Activated T-helper 17 cell treated with anti-CD3 and anti-CD28 coated beads, Interleukin-2, amount 50 U/mL, for 72 hours (primary cell): ENCODE measurements at places on chromosomes 6 and 20.
A peak's percentile ranks its signal among the peaks of the same experiment; 100 is the strongest.

DNA sequence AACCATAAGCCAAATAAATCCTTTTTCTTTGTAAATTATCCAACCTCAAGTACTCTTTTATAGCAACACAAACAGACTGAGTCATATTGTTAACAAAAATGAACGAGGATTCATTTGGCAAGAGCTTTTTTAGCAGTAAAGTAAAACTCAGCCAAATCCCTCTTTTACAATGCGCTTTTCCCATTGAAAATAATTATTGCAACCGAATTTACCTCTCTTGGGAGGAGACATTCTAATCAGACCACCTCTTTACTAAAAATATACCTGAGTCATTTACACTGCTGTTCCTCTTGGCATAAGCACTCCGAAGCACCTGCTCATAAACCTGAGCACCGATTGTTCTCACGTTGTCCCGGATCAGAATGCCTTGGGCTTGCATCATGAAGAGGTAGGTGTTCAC lies 57.4 kb downstream of the B4GALT5 start:
- no peak for ATAC-seq

DNA sequence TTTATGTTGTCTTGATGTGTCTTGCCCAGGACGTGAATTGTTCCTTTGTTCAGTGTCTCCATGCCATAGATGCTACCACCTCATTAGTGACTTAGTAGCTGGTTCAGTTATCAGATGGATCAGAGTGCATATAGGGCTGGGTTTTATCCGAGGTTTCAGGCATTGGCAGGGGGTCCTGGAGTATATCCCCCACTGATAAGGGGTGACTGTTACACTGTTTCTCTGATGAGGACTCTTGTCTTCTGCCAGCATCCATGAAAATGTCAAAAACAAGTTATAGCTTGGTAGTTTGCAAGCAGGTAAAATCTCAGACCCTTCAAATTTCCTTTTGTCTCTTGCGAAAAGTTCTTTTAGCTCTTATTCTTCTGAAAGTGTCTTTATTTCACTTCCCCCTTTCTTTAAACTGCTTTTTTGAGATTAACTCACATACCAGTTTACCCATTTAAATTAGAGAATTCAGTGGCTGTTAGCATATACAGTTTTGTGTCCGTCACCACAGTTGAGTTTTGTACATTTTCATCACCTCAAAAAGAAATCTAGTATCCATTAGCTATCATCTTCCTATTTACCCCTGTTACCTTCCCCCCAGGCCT lies 109.2 kb downstream of the CDYL start:
- no peak for ATAC-seq

- ATAC-seq, result no peak
These were observed 180.0 kb upstream of the SMLR1 start for GRCh38 chr6:130647246-130647645.

GRCh38 chr6:96795481-96795880 lies 41.8 kb downstream of the GPR63 start:
- ATAC-seq, result no peak

DNA sequence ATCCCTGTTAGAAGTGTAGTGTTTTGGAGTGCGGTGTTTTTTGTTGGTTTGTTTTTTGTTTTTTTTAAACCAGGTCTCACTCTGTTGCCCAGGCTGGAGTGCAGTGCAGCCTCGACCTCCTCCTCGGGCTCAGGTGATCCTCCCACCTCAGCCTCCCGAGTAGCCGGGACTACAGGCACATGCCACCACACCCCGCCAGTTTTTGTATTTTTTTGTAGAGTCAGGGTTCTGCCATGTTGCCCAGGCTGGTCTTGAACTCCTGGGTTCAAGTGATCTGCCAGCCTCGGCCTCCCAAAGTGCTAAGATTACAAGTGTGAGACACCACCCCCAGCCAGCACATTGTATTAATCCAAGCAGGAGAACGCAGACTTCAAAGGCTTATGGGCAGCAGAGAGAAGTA lies 1.3 kb upstream of the TOP1 start:
- ATAC-seq, result no peak

- ATAC-seq, result peak; percentile 32
These were observed 57.3 kb downstream of the AHI1 start for GRCh38 chr6:135440087-135440792.

DNA sequence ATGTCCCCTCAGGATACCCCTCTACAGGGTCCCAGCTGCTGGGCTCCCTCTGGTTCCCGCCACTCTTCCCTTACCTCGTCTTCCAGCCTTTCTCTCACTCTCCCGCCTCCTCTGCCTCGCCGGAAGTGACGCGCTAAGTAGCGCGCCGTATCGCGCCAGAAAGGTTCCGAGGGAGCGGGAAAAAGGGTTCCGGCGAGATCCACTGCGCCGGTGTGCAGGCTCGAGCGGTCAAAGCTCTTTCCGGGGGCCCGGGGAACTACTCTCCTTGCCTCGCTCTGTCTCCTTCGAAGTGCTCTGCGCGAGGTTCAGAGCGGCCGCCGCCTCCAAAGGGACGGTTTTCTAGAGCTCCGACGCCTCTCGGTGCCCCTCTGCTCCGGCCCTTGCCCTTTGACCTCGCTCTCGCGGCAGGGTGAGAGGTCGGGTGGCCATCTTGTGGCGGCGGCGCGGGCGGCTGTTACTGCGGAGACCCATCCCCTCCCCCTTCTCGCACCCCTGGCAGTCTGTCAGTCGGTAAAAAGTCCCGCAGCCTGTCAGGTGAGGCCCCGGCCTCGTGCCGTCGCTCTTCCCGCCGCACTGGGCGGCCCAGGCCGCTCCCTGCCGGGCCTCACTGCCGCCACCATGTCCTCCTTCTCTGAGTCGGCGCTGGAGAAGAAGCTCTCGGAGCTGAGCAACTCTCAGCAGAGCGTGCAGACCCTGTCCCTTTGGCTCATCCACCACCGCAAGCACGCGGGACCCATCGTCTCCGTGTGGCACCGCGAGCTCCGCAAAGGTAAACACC lies at the start of the genes RPRD1B and TTI1:
Gene RPRD1B, plus strand, starts transcription at position 417 of the 778 bp plus-strand sequence. Its CDS starts 202 bp downstream, at position 619.
Gene TTI1, minus strand, starts transcription at position 127 of the 778 bp plus-strand sequence. CDS start 19,640 bp downstream, outside the sequence.
- peak; percentile 94 for ATAC-seq

- no peak for ATAC-seq
These were observed 4.8 kb downstream of the PPP1R10 start for GRCh38 chr6:30612213-30612612.

DNA sequence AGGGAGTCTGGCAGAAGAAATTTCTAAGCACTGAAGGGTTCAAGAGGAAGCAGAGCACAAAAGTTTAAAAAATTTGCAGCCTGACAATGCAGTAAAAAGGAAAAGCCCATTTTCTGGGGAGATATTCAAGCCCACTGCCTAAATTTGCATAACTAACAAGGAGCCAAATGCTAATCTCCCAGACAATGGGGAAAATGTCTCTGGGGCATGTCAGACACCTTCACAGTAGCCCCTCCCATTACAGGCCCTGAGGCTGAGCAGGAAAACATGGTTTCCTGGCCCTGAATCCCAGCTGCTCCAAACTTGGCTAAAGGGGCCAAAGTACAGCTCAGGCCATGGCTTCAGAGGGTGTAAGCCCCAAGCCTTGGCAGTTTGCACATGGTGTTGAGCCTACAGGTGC lies 908.5 kb upstream of the MANEA start:
- ATAC-seq, result no peak

GRCh38 chr6:7438011-7438410 lies 48.4 kb downstream of the RIOK1 start:
- ATAC-seq, result no peak

GRCh38 chr6:162733489-162733888 lies 5.7 kb downstream of the PACRG start:
- no peak for ATAC-seq

DNA sequence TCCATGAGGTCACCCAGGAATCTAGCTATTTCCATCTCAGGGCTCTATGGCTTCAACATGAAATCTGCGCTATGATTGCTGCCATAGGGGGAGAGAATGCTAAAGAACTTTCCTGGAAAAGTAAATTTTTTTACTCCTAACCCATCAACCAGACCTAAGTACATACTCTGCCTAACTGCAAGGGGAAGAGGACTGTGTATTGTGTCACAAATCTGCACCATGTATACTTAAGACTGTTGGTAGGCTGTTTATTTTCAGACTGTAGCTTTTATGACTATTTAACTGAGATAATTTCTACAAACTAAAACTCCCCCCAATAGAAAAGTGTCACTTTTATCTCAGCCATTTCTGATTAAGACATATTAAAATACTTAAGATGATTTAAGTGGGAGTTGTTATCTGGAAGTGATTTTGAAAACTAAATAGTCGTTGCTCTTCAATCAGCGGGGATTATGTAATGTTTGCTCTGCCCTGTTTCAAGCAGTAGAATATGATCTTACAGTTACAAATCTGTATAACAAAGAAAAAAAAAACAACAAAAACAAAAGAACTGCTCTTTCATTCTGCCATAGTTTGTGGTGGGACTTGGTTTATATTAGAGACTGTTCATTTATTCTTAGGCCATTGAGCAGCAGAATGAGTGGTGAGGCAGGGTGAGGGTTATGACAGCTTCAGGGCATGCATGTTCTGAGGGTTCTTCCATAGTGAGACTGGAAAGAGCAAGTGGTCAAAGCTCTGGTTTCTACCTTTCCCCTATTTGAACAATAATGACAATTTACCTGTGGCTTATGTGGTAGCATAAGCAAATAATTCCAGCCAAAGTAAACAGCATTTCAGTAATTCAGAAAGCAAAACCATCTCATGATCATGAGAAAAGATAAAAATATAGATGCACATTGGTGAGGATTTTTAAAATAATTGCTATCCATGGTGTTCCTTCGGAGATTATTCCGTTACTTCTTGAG lies 126.3 kb upstream of the CEP162 start:
- ATAC-seq, result no peak

DNA sequence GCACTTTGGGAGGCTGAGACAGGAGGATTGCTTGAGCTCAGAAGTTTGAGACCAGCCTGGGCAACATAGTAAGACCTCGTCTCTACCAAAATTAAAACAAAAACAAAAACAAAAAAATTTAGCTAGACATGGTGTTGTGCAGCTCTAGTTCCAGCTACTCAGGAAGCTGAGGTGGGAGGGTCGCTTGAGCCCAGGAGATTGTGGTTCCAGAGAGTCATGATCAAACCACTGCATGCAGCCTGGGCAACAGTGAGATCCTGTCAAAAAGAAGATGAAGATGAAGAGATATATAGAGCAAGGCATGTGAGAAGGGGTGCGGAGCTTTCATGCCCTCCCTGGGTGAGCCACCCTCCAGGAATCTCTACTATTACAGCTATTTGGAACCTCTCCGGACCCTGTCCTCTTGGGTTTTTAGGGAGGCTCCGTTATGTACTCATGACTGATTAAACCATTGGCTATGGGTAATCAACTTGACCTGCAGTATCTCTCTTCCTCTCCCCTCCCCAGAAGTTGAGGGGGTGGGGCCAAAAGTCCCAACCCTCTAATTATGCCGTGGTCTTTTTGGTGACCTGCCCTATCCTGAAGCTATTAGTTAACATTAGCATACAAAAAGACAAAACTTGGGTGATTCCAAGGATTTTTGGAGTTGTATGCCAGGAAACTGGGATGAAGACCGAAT lies 9.0 kb downstream of the POLH start:
- ATAC-seq, result peak; percentile 38

DNA sequence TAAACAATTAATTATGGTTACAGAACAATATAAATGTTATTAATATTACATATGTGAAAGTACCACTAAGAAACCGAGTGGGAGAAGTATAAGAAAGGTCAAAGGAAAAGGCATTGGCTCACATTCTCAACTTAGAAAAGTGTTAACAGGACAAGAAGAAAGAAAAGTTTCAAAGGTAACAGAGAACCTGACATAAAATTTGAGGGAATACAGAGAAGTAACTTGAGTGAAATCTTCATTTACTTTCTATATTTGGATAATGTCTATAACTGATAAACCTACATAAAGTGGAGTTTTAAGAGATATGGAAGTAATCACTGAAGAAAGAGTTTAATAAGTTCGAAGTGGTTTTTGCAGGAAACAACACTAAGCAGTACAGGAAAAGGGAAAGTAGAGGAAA lies 30.1 kb downstream of the REPS1 start:
- ATAC-seq, result no peak

DNA sequence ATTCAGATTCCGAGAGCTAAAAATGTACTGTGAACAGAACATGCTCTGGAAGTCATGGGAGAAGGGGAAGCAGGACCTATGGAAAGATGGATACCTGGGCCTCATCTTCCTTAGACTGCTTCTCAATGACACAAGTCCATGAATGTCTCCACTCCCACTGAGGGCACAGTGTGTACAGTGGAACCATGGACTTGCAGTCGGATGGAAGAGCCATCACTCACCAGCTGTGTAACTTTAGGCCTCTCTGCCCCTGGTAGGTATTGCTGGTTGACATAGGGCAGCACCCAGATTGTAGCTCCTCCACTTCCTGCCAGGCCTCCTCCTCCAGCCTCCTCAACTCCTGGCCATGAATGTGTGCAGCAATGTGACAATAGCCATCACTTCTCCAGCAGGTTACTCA lies 52.5 kb downstream of the MAFB start:
- ATAC-seq, result no peak

DNA sequence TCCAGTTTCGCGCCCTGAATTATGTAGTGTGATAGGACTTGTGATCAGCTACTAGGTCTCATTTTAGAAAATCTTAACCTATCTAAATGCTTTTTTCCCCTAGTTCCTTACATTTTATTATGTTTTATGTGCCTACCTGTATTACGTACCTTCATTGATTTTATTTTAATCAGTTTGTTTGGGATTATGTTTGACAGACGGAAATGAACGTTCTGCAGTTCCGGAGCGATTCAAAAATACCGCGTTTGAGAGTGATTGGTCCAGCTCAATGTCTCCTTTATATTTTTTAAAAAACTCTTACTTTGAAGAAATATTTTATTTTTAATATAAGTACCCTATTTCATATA lies 114.3 kb upstream of the BTN3A2 start:
- ATAC-seq, result peak; percentile 11

GRCh38 chr6:150451807-150452427 lies 83.1 kb downstream of the IYD start:
- ATAC-seq, result no peak

GRCh38 chr20:53101992-53102760 lies 130.0 kb downstream of the TSHZ2 start:
- ATAC-seq, result no peak

GRCh38 chr6:81413306-81413705 lies 339.2 kb downstream of the TENT5A start:
- no peak for ATAC-seq

DNA sequence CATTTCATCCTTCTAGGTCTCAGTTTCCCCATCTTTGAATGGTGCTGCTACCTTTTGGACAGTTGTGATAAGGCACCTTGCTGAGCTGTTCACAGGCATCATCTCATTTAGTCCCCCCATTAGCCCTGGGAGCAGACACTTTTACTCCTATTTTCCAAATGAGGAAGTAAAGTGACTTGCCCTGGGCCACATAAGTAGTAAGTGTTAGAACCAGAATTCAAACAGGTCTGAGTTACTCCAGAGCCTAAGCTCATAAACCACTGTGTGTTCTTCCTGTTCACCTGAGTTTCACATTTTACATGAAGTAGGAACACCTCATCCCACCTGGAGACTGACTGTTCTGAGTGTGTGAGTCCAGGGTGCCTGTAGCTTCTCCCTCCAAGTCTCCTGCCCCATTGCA lies 43.5 kb upstream of the EPB41L1 start:
- ATAC-seq, result no peak
